HCT116 (cell line): ENCODE measurements at places on chromosomes 6 and 20.
A peak's percentile ranks its signal among the peaks of the same experiment; 100 is the strongest.

GRCh38 chr6:113102761-113103160 is 754.4 kb upstream of the MARCKS start:
- DNase-seq, result no peak

- no peak for DNase-seq
These were observed 211.1 kb upstream of the LRFN2 start for GRCh38 chr6:40798069-40798770.

- no peak for DNase-seq
These were observed 38.0 kb downstream of the TGM3 start for GRCh38 chr20:2333821-2334220.

DNA sequence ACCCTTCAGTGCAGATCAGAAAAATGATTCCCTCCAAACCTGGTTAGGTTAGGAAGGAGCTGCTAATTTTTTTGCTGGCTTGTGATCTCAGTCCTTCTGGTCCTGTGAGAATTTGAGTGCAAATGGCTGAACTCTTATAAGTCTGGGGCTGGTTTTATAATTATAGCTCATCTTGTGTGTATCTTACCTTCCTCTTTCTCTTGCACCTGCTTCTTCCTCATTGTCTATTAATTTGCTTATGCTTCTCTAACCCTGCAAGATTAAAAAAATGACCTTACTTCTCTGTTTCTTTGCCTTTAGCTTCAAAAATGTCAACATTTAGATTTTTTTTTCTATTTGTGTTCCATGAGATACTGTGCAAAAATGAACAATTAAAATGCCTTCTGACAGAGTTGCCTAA is 576.2 kb downstream of the DHX35 start:
- no peak for DNase-seq

DNA sequence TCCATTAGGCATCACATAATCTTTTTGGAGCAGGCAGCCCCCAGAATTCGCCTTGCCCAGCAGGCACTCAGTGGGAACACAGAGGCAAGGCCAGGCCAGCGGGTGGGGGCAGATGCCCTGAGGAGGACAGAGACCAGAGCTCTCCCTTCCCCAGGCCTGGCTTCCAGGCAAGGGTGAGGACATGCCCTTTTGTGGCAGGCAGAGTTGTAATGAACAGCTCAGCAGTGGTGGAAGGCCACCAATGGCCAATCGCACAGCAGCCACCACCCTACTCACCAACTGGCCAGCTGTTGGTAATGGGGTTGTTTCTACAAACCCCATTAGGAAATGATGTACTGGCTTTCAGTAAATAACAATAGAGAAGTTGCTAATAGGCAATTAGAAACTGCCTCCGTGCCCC is 15.4 kb upstream of the DDO start:
- DNase-seq, result no peak

GRCh38 chr6:157550114-157550989 is 169.4 kb downstream of the ZDHHC14 start:
- no peak for DNase-seq

GRCh38 chr20:15923030-15923776 is 650.0 kb downstream of the KIF16B start:
- no peak for DNase-seq

GRCh38 chr6:133504761-133505160 is 263.6 kb downstream of the EYA4 start:
- DNase-seq, result no peak

DNA sequence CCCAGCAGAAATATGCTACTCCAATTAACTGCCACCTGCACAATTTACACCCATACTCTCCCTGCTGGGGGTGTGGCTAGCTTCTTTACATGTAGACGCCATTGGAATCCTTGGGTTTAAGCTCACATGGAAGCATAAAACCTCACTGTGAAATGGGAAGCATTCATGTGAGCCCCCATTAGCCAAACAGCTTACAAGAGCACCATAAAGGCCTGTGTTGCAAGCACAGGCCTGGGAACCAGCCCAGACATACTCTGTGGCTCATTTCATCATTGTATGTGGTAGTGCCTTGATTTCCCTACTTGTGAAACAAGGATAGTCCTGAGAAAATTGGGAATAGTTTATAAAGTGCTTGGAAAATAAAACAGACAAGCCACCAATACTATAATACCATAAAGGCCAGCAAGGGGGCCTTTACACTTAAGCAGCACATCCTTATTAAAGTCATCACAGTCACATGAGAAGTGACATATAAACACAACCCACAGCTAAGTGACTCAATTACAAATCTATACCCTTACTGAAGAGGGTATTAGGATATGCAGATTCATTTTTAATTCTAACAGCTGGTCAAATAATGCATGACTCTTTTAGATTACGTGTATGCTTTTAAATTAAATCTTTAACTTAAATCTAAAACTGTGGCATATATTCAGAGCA is 6.8 kb downstream of the ADNP start:
- no peak for DNase-seq

DNA sequence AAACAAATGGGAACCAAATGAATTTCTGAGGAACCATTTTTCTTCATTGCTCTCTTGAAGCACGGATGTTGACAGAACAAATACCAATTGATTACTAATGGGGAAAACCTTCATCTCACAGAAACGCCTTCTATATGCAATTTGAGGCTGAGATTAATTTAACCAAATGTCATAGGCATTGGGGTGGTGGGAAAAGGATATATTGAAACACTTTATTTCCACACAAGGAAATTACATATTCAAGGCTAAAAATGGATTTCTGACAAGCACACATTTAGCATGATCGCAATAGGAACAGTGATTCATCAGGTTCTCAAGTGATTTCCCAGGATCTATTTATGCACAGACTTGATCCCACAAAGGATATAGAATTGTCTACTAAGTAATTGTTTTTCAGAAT is 88.9 kb downstream of the COL12A1 start:
- no peak for DNase-seq

DNA sequence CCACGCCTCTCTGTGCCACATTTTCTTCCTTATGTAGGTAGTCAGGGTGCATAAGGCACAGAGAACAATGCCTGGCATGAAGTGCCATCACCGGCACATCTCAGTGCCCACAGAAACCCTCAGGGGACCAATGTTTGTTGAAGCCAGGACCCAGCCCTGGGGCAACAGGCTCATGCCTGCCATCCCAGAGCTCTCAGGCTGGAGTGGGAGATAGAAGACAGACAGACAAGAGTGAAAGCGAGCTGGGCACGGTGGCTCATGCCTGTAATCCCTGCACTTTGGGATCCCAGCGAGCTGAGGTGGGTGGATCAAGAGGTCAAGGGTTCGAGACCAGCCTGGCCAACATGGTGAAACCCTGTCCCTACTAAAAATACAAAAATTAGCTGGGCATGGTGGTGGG is 13.5 kb downstream of the EFCAB8 start:
- DNase-seq, result no peak

- DNase-seq, result peak; percentile 70
These were observed 105.2 kb upstream of the CARMIL1 start for GRCh38 chr6:25173951-25174474.

- DNase-seq, result no peak
These were observed 13.2 kb downstream of the DSP start for GRCh38 chr6:7554533-7555275.

DNA sequence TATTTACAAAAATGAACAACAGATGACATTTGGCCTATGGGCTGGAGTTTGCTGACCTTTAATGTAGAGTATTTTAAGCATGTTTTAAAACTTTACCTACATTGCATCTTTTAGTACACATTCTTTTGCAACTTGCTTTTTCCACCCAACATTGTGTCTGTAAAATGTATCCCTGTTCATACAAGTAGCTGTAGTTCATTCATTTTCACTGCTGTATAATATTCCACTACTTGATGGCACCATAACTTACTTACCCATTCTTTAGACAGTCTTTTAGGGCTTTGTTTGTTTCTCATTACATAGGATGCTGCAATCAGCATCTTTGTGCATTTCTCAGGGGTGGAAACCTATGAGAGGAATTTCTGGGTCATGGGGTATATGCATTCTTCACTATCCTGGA is 115.1 kb downstream of the EYA2 start:
- DNase-seq, result no peak

DNA sequence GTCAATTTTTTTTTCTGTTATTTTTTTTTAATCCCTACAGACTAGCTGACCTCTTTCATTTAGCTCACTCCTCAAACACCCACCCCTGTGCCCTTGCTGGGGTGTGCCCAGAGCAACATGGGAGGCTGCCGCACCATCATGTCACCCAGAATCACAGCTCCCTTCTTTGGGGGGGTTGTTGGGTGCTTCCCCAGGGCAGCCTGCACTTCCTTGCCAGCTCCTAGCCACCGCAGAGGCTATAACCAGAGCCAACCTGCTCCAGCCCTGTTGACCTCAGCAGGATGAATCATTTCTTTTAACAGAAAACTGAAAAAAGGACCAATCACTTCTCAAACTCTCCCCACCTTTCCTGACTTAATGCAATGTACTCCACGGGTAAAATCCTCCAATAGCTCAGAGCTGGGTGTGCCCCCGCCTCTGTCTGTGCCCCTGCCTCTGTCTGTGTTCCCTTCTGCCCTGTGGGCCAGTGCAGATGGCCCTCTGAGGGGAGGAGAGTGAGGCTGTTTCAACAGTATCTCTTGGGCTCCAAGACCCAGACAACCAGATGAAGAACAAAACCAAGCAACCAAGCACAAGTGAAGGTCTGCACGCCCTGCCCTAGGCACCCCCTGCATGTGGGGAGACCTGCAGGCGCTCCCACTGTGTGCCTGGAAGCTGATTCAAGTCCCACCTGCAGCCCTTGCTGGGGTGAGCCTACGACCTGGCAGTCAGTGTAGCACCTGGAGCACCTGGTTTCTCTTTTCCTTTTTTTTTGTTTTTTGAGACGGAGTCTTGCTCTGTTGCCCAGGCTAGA is 67.7 kb downstream of the PYGB start:
- DNase-seq, result no peak

GRCh38 chr6:150403458-150404246 is 34.8 kb downstream of the IYD start:
- DNase-seq, result no peak

DNA sequence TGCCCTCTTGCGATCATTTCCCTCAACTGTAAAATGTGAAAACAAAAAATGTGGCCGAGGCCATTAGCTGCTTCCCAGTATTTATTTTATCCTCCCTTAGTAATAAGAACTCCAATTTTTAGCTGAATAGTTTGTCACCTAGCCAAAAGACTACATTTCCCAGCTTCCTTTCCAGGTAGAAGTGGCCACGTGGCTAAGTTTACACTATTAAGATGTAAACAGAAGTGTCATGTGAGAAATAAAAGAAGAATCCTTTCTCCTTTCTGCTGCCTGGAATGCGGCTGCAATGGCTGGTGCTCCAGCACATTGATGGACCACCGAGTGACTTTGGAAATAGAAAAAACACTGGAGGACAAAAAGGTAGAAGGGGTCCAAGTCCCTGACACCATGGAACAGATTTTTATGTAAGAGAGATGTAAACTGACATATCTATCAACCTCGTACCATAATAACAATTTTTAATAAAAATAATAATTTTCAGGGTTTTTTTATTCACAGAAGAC is 268.8 kb downstream of the PKHD1 start:
- DNase-seq, result no peak

DNA sequence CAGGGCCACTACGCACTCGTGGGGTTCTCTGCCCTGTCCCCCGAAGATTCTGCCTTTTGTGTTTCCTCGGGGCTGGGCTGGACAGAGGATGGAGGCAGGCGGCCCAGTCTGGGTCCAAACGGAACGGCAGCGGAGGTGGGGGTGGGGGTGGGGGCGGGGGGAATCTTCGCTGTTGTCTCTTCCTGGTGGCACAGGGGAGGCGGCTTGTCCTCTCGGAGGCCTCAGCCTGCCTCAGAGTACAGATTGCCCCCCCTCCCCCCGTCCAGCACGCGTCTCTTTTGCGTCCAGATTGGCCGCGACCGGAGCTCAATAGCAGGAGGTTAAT is 1.4 kb upstream of the INSM1 start:
- no peak for DNase-seq

DNA sequence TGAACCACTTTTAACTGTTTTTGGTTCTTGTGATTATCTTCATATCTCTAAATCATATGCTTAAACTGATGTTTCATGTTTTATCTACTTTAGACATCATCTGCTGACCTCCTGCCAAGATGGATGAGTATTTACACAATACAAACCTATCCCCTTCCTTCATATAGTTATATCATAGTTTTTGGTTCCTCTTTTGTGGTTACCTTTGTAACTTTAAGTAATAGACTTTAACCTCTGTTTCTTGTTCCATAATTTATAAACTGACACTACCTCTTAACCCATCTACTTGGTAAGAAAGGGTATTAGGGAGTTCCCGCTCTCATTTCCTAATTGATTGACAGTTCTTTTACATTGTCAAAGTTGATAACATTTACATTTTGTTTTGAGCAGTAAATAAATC is 11.9 kb downstream of the PCMT1 start:
- no peak for DNase-seq

- DNase-seq, result no peak
These were observed 175.8 kb downstream of the TBC1D32 start for GRCh38 chr6:121158438-121158837.

DNA sequence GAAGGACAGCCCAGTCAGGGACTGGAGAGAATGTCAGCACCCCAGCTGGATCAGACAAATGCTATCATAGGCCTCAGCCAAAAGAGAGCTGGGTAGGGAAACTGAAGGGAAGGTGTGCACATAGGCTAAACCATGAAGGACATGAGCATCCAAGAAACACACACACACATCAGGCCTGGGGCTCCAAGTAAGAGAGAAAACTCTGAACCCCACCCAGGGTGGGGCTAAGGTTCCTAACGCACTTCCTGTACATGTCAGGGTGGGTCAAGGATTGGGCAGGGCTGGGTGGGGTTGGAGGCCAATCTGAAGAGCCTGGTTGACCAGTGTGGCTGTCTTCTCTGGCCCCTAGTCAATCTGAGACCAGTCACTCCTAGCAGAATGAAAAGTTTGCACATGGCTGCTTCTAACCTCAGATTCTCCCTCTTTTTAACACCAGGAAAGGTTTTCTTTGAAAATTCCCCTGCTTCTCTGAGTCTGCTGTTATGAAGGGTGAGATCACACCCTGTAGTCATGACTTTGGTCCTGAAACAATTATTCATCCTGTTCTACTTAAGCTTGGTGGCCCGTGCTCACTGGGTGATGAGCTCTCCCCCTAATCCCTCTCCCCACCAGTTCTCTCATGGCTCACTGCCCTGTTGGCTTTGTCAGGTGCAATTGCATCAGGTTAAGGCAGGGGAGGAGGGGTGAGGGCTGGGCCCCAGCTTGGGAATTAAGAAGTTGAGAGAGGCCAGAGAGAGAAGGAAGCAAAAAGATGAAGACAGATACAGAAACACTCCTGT is 88.4 kb downstream of the MAFB start:
- no peak for DNase-seq

DNA sequence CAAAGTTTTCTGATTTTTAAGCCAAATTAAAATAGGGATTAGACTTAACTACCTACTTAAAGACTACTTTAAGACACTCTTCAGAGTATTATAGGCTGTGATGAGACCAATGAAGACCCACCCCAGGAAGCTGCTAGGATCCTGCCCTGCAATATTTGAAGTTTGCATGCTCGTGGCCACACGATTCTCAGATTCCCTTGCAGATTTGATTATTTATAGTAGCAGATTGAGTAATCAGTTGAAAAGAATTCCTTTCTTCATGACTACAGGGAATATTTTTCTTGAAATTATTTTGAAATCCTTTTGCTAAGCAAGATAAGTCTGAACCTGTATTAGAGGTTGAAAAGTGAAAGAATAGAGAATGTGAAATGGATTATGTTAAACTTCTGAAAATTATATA is 122.3 kb downstream of the B3GAT2 start:
- DNase-seq, result no peak

- DNase-seq, result no peak
These were observed 37.3 kb upstream of the TOP1 start for GRCh38 chr20:40991181-40991889.
